SJSA1 (cell line): ENCODE measurements at places on chromosomes 3 and 15.

- DNase-seq, result peak; percentile 83
Measured at GRCh38 chr3:57060089-57060821, at the start of gene SPATA12. TSS of gene SPATA12 (plus strand) at chr3:57060664. CDS start at chr3:57073695, 13,031 bp downstream.

DNA sequence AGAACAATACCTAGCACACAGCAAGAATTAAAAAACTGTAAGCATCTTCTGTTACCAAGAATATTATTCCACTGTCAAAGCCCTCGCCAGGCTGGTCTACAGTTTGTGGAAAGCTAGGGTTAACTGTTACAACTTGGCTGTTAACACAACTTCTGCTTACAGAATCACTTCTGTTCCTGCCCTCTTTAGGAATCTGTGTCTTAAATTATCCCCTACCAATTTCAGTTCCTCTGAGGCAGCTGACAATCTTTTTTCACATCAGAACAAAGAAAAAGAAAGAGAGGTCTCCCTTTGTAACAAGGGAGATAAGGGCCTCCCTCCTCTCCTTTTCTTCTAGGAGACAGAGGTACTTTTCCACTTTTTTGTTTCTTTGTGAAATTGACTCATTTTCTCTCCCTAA is 188.9 kb downstream of the FMN1 start:
- DNase-seq, result no peak

- no peak for DNase-seq
Measured at GRCh38 chr3:86547692-86548091, 443.3 kb downstream of the VGLL3 start.

DNA sequence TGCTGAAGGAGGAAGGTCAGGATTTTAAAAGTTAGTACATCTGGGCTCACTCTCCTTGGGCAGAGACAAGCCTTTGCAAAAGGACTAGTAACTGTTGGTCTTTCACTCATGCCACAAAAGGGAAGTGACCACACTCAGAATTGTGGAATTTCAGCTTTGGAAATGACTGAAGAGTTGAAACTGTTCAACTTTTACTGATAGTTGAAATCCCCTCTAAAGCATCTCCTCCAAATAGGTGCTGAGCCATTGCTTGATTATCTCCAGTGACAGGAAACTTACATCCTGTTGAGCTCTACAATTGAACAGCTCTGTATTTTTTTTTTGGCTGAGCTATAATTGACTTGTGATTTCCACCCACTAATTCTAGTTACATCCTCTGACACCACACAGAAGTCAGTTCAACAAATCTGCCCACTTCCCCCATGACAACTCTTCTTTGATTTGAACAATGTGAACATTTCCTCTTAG is 254.8 kb upstream of the TPRG1 start:
- no peak for DNase-seq

DNA sequence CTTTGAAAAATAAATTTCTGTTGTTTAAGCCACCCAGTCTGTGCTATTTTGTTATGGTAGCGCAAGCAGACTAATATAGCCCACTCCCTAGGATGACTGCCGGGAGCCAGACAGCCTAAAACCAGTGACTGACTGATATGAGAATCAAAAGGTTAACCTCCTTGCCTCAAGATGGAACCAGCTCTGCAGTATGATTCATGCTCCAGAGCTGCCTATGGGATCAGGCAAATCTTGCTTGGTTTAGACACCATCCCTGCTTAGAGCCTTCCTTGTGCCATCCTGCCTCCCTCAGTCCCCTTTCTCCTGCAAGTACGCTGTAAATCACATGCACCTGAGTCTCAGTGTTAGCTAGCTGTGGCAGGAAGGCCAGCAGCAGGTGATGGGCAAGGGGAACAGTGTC is 39.3 kb downstream of the TRANK1 start:
- no peak for DNase-seq

DNA sequence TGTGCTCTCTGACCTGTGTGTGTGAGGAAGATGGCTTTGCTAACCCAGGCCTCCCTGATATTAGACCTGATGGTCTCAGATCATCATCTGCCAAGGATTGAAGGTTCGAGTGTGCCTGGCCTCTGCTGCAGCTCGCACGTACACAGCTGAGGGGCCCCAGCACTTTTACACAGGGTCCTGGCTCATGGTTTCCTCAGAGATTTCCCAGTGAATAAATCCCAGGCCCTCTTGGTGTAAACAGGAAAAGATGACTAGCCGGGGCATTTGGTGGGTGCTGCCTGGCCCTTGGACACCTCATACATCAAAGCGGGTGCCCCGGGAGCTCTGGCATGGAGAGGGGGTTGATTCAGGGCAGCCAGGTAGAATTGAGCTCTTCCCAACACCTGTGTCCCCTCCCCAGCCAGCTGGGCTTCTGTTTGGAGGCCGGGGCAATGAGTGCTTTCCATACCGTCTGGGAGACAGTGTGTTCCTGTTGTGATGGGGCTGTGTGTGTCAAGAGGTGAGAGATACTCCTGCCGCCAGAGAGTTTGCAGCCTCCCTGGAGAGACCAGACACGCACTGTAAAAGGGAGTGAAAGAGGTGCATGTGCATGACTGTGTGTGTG is 72.5 kb upstream of the TLE3 start:
- no peak for DNase-seq

DNA sequence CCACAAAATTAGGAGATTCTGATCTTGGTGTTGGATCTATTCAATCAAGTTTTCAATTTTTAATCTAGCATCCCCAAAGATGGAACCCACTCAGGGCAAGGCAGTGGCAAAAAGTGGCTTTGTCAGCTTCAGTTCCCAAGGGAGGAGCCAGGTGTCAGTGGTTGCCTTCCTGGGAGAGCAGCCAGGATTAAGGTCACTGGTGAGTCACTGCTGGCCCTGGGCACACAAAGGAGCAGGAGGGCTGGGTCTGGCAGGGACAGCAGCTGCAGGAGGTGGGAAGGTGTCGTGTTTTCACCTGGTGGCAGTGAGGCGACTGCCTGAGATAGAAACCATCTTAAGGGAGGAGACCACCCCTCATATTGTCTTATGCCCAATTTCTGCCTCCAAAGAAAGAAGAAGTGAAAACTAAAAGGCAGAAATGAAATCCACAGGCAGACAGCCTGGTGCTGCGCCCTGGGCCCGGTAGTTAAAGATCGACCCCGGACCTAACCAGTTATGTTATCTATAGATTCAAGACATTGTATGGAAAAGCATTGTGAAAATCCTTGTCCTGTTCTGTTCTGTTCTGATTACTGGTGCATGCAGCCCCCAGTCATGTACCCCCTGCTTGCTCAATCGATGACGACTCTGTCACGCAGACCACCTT is 5.9 kb upstream of the KLHL25 start:
- peak; percentile 21 for DNase-seq

DNA sequence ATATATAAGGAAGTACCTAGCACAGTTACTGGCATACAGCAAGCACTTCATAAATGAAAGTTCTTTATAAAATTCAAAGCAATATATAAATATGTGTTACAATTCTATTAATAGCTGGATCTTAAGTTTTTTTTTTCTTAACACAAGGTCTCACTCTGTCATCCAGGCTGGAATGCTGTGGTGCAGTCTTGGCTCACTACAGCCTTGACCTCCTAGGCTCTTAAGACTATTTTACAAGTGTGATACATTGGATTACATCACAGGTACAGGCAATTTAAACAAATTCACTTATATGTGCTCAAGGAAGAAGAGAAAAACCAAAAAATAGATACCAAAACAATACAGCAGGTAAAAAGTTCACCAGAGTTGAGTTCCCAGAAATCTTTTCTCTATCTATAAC is 60.6 kb downstream of the ZNF280D start:
- DNase-seq, result no peak

- DNase-seq, result no peak
Measured at GRCh38 chr3:157718800-157719199, 215.6 kb upstream of the VEPH1 start.

GRCh38 chr3:31724116-31724515 is 191.4 kb downstream of the STT3B start:
- DNase-seq, result no peak

- no peak for DNase-seq
Measured at GRCh38 chr3:113264283-113265131, 53.1 kb downstream of the BOC start.

DNA sequence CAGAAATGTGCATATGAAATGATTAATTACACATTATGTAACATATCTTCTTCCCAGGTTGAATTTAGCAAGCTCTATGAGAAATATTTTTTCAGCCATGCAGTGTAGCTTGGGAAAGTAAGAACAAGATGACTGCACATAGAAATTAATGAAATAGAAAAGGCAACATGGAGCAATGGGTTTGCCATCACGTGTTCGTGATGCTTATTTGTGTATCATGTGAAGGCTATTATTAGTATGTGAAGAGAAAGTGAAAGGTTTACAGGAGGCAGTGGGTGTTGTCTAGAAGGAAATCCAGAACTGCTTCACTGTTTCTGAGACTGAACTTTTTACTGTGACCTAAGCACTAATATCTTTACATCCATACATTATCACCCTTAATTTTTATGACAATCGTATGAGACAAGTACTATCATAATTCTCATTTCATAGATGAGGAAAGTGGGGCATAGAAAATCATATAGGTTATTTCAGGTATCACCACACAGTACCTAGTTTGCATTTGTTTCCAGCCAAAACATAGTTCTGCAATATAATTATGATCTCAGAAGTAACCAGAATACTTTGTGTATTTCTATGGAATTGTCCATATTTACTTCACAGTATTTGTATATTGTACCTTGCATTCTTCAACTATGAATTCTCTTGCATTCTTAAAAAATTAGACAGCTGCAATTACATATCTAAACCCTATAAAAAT is 14.9 kb downstream of the SERPINI1 start:
- DNase-seq, result no peak

- no peak for DNase-seq
Measured at GRCh38 chr3:104819333-104819732, 547.4 kb upstream of the ALCAM start.

- no peak for DNase-seq
Measured at GRCh38 chr3:159987291-159987711, 1.3 kb upstream of the IL12A start.

GRCh38 chr15:76963596-76963995 is 31.3 kb upstream of the PSTPIP1 start:
- no peak for DNase-seq

- no peak for DNase-seq
Measured at GRCh38 chr15:56653787-56654186, 79.5 kb downstream of the ZNF280D start.

DNA sequence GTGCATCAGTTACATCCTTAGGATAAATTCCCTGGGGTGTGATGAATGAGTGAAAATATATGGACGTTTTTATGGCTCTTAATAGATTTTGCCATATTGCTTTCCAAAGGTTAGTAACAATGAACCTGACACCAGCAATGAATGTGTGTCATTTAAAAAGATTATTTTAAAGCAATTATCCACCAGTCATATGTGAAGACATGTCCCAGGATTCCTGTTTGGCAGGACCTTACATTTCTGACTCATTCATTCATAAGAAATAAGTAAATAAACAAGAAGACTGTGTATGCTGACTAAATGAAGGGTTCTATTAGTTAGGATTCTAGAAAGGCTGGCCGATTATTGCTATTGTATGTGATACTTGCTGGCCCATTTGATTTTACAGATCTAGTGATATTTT is 201.5 kb downstream of the SOX2 start:
- no peak for DNase-seq

GRCh38 chr3:37619568-37619967 is 242.1 kb upstream of the CTDSPL start:
- no peak for DNase-seq

GRCh38 chr3:127052121-127052561 is 69.2 kb downstream of the PLXNA1 start:
- DNase-seq, result no peak

DNA sequence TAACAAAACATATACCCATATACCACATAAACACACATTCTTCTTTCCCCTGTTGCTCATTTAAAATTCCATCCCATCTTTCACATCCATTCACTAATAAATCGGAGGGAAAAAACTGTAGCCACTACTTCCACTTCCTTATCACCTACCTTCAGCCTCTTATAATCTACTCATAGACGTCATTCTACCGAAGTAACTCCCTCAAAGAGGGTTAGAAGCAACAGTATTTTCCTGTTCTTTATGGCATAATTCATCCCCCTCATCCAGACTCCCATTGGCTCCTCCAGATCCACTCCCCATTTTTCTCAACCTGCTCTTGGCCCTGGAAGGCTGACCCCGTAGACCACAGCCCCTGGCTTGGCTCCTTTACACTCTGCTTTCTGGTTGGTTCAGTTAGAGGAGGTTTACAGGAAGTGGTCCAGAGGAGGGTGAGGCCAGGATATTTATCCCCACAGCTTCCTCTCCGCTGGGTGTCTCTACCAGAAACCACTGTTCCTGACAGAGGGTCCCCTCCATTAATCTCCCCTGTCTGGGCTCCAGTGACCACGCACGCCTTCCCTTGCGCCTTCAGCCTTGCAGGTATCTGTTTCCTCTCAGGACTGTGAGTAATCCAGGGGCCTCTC is 46.3 kb downstream of the FMN1 start:
- no peak for DNase-seq

GRCh38 chr3:106691476-106691875 is 685.8 kb upstream of the CCDC54 start:
- DNase-seq, result no peak

- peak; percentile 30 for DNase-seq
Measured at GRCh38 chr15:74314795-74315438, 52.5 kb downstream of the CYP11A1 start.

GRCh38 chr3:67531181-67532101 is 123.0 kb downstream of the SUCLG2 start:
- DNase-seq, result peak; percentile 26

GRCh38 chr3:177883957-177884356 is 652.3 kb upstream of the KCNMB2 start:
- DNase-seq, result no peak

DNA sequence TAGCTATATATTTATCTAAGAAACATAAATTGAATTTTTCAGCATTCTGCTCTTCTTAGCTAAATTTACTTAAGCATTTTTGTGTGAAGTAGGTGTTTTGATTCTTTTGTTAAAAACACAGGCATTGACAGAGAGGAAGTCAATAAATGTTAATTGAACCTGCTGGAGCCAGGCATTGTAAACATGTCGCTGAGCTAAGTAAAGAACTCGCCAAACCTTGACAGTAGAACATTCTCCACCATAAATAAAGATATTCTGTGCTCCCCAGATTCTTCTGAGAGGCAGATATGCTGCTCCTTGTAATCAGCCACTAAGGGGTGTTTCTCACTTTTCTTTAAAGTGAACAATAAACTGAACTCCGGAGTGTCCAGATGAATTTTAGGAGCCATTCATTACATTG is 38.4 kb downstream of the SYNM start:
- no peak for DNase-seq

- DNase-seq, result no peak
Measured at GRCh38 chr3:107369791-107370190, 7.4 kb upstream of the CCDC54 start.

- DNase-seq, result no peak
Measured at GRCh38 chr3:176174060-176174459, 1023.2 kb downstream of the TBL1XR1 start.

- DNase-seq, result peak; percentile 53
Measured at GRCh38 chr15:50134524-50135024, 15.5 kb upstream of the ATP8B4 start.

GRCh38 chr3:196949285-196949619 is 6.9 kb upstream of the NCBP2 start:
- no peak for DNase-seq

- DNase-seq, result no peak
Measured at GRCh38 chr3:129384594-129385323, 43.7 kb downstream of the EFCAB12 start.

GRCh38 chr15:45027220-45027619 is 4.2 kb downstream of the SORD start:
- no peak for DNase-seq
